ENCODE measurements at places on chromosomes 12 and 14.

- DNase-seq, result no peak
These were observed 5.8 kb downstream of the NUMB start for GRCh38 chr14:73452341-73453186.

- DNase-seq, result no peak
These were observed 3.7 kb downstream of the GALNT9 start for GRCh38 chr12:132325733-132326130.

GRCh38 chr12:20798554-20798953, 12.0 kb upstream of the SLCO1B3 start:
- DNase-seq, result no peak

DNA sequence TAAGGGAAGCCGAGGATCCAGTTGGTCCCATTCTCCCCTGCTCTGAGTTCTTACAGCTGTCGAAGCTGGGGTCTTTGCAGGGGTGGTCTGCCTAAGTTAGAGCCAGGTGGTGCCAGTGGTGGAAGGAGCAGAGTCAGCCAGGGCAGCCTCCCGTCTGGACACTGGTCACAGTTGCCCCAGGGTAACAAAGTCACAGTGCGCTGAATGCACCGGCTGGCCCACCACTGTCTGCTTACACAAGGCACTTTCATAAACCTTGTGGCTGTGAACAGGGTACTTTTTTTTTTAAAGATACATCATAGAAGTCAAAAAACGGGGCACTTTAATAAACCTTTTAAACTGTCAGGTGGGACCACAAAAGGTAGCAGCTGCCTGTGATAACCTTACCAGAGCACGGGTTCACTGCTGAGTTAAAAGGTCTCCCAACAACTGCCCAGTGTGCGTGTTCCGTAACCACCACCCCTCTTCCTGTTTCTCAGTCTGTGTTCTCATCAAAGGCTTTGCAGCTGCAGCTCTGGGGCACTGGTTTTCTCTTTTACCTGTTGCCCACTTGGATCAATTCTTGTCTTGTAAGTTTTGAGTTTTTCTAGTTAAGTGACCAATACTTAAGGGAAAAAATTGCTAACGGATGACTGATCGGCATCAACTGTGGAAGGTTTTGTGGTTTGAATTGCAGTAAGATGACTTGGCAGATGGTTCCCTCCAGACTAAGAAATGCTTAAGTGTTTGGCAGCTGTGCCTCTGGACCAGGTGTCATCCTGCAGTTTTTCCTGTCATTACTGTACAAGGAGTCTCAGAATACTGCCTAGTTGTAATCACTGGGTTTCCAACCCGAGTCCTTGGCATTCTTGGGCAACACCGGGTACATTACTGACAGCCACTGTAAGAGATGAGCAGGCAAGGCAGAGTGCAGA, 55.9 kb downstream of the DYNC1H1 start:
- DNase-seq, result no peak

DNA sequence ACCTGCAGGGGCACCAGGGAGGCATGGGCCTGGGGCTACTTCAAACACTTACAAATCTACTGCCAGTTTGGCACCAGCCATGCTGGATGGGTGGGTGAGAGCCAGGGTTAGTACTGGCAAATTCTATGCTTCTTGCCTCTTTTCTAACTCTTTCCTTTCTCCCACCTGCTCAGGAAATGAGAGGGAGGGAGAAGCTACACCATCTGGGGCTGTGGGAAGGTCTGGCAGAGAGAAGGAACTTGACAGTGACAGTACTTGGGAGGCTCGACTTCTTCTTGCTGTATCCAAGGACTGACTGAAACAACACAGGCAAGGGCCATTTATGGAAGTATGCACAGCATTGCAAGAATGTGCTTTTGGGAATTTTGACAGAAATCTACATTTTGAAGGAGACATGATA, 149.6 kb upstream of the DYRK2 start:
- no peak for DNase-seq

Data from DMS79 treated with DMSO at 0.1 percent for 48 hours (cell line).